ENCODE measurements at places on chromosomes 5 and 9.
A peak's percentile ranks its signal among the peaks of the same experiment; 100 is the strongest.

DNA sequence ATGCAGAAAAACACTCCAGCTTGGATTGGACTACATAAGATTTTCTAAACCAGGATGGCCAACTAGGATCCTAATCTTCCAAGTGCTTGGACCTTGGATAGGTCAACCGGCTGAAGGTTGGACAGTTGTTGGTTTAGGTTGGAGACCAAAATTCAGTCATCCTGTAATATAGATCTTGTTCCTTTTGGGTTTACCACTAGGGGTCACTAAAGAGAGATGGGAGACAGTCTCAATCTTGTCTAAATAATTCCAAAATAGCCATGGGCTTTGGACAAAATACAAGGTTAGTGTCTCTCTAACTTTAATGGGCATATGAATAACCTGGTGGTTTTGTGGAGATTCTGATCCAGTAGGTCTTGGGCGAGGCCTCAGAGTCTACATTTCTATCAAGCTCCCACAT, 148.7 kb upstream of the ERCC6L2 start:
- peak; percentile 48 for DNase-seq

GRCh38 chr9:36725777-36726356, 153.2 kb downstream of the MELK start:
- DNase-seq, result no peak

DNA sequence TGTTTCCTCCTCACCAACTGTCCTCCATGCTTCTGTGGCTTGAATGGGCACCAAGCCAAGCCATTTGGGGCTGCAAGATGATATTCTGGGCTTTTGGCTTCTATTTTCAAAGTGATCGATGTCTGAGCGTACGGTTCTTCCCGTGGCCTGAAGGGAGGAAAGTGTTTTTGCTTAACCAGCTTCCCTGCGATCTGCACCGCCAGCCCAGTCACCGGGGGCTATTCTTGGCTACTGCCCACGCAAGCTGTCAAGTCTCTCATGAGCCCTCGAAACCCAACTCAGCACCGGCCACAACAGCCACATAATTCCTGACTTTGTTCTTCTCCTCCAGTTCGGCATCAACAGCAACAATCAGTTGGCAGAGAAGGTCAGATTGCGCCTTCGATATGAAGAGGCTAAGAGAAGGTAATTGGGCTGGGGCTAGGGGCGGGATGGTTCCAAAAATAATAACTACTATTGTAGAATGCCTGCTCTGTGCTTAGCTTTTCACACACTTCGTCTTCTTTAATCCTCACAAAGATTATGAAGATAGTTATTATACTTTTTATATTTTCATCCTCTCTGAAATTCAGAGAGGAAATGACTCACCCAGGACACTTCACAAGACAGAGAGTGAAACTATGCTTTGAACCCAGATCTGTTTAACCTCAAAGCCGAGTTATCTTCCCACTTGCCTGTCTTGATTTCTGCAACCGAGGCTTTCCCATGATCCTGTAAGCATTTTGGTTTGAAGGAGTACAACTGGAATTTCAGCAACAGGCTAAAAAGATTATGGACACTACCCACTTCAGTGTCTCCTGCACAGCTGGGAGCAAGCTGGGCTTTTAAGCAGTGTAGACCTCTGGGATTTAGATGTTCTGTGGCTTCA, 76.4 kb upstream of the RARS1 start:
- peak; percentile 87 for DNase-seq

DNA sequence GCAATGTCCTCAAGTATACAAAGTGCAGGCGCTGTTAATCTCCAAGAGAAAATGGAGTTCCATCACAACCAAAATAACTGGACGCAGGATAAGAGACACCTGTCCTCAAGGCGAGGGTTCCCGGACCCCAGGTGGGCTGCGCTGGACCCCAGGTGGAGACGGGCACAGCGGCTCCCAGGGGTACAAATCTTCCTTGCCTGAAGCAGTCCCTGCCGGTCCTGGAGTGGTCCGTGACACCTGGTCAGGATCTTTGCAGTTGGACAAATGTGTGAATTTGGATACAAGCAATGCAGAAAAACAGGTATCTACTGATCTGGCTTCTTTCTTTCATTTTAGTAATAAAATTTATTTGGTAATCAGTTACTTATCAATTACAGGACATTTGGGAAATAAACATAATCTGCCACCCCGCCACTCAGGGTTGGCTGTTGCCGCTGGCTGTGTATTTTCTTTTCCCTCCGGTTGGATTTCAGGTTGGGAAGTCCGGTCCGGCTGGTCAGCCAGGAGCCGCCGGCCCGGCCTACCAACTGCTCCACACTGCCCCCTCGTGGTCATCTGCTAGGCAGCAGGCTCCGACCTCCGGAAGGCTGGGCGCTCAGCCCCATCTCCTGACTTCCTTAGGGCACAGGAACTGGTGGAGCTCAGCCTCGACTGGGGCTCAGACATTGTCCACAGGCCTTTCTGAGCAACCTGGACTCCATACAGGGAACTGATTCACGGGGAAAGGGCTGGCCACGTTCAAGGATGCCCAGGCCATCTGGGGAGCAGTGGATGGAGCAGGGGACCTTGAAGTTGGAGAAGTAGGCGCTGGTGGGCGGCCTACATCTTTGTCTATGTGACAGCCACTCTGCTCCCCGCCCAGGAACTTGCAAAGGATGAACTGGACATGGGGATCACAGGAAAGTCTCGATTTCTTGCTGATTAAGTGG, 43.4 kb downstream of the NXNL2 start:
- peak; percentile 64 for DNase-seq

DNA sequence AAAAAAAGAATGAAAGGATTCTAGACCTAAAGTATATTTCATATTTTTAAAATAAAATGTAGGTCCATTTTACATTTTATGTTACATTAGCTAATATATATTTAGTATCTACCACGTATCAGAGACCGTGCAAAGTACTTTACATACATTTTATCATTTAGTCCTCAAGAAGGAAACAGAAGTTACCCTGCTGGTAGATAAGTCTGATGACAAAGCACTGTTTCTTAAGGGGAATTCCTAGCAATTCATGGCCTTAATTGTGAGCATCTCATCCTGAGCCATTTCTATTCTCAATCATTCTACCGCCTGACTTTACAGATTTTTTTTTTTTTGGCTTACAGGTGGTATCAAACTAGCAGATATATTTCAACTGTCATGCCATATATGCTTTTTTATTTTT, 367.7 kb downstream of the PRELID2 start:
- DNase-seq, result no peak

DNA sequence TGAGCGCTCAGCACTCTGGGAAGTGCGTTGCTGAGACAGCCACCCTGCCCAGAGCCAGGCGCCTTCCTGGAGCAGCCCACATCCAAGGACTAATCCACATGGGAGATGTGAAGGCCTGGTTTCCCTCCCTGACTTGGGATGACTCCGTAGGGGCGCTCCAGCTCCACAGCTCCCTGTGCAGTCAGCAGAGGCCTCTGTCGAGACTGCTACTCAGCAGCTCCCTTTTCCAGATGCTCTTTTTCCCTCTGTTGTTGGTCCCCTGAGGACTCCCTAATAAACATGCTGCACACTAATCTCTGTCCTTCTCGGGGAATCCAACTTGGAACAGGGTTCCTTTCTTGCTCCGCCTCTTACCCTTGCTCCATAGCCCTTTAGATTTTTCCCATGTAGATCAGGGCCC, 237.3 kb downstream of the ZSWIM6 start:
- no peak for DNase-seq

- peak; percentile 94 for DNase-seq
These were observed 175.1 kb upstream of the OTULINL start for GRCh38 chr5:14406554-14406849.

DNA sequence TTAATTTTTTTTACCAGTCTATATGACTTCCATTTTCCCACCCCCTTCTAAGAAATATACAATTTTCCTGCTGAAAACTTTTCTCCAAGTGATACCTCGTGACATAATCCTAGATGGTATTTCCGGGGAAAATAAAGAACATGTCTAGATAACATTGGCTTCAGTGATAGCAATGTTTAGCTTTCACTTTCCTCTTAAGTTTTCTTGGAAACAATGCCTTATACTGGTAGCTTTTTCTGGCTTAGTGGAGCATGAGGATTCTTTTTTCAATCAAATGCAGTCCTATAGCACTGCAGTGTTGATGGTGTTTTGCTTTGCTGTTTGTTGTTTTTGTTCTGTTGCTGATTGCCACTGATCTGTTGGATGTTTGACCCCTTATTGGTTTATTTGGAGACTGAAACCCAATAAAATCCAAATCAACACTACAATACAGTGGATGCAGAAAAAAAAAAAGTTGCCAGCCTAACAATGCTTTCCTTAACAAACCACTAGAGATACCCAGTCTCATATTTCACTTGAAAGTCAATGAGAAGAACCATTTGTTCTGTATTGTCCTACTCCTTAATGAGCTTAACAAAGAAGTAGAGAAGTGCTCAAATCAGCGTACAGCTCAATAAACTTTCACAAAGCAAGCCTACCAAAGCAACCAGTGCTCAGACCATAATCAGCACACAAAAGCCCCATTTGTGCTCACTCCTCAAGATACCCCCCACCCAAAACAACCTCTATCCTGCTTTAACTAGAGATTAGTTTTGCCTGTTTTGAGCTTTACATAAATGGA, 74.2 kb upstream of the GRAMD2B start:
- DNase-seq, result peak; percentile 51

GRCh38 chr9:37976714-37977477, 73.0 kb upstream of the SLC25A51 start:
- DNase-seq, result peak; percentile 96

DNA sequence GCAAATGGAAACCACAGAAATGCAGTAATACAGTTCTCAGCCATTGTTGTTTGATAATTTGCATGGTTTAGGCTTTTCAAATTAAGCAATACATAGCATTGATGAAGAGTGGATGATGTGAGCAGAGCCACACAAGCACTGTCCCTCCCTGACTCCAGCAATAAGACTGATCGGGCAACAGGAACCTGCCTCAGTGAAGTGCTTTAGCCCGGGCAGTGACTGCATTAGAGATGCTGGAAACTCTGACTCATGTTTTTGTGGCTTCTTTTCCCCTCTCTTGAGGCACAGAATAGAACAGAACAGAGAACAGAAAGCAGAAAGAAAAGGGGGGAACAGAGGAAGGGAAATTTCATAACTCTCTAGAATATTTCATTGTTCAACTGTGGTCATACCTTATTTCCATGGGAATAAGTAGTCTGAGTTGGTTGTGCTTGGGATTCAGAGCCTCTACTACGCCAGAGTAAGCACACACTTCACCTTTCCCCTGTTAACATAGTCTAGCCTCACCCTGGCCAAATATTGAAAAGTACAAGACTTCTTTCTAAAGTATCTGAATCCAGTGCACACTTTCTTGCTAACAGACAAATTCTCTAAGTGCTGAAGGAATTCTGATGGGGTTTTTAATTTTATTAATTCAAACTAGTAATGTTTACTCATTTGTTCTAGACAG, 164.8 kb upstream of the VCAN start:
- DNase-seq, result peak; percentile 96

DNA sequence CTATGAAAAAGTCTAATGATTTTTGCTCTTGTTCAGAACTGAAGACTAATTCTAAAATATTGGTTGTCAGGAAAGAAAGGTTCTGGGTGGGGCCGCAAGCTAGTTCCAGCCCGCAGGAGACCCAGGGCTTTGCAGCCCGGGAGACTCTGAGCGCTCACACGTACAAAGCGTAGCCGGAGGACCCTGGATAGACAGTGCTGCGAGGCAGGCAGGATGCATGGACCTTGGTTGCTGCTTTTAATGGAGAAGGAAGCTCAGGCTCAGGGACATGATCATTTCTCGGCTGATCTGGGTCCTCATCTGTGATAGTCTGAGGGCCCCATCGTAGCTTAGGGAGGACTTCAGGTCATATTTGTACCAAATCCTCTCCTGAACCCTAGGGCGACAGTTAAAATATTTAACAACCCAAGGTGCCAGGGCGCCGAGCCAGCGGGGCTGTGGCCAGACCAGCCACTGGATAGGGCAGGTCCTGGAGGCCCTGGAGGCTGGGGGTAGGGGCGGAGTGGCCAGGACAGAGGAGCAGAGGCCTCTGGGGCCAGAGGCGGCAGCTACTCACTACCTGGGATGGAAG, 70.1 kb upstream of the UNC5A start:
- no peak for DNase-seq

DNA sequence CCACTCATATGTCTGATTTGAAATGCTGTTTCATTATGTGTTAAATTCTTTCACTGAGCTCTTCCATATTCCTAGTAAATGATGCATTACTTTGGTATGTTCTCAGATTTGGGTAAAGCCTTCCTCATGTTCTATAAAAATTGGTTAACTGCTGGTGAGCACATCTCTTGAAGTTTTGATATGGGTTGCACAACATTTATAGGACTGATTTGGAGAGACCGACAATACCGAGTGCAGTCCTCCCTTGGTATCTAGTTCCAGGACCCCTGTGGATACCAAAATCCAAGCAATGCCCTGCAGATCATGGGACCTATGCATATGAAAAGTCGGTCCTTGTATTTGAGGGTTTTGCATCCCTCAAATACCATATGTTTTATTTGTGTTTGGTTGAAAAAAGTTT, 37.8 kb downstream of the WDR36 start:
- DNase-seq, result peak; percentile 73

DNA sequence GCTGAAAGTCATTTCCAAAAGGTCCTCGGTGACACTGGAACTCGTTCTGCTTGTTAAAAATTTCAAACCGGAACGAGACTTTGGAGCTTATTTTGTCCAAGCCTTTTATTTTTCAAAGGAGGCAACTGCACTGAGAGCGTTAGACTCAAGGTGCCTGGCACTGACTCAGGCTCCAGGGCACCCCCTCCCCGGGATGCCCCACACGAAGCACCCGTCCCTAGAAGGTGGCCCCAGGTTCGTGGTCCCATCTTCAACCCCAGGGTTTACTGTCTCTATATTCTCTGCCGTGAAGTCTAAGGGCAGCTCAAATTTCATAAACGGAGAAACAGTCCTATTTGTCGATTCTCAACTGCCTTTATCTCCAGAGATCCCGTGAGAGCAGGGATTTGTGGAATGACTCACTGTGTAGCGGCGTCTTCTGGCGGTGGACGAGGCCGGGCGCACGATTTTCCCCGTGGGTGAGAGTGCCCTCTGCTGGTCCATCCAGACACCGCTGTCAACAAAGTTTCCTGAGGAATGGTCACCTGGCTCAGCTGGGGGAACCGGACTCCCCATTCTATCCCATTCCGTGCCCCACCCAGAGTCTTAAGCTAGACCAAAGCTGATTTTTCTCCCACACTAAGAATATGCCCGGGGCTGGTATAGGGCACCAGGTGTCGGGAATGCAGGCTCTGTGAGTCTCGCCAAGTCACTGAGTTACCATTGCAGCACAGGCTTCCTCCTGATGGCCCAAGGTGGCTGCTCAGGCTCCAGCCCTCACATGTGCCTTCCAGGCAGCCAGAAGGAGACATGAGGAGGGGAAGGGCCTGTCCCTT, 27.1 kb upstream of the SLC6A19 start:
- DNase-seq, result peak; percentile 85

DNA sequence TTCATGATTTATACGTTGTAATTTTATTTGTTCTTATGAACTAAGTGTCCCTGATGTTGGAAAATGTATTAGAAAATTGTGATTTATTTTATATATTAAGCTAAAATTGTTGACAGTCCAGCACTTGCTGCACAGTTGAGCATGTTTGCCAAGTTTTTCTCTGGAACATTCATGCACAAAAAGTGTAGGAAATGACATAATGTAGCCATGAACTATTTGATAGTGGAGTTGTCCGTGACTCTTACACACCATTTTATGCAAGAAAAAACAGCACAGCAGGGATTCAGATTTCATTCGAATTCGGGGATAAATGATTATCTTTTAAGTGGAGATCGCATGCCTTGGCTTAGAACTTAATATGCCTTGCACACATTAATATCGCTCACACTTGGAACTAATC, 708.6 kb upstream of the WWC1 start:
- peak; percentile 45 for DNase-seq
